Fibroblast of pulmonary artery (primary cell): ENCODE measurements at places on chromosomes 16 and 17.

GRCh38 chr17:67671493-67671892 lies 46.2 kb upstream of the NOL11 start:
- DNase-seq: no peak

GRCh38 chr16:58510776-58511628 lies 4.3 kb upstream of the SETD6 start:
- DNase-seq: no peak

- DNase-seq: peak; percentile 90
These were observed 46.3 kb downstream of the CCDC42 start for GRCh38 chr17:8698162-8698971.

GRCh38 chr16:15960124-15960971 lies 10.9 kb downstream of the ABCC1 start:
- peak; percentile 31 for DNase-seq

DNA sequence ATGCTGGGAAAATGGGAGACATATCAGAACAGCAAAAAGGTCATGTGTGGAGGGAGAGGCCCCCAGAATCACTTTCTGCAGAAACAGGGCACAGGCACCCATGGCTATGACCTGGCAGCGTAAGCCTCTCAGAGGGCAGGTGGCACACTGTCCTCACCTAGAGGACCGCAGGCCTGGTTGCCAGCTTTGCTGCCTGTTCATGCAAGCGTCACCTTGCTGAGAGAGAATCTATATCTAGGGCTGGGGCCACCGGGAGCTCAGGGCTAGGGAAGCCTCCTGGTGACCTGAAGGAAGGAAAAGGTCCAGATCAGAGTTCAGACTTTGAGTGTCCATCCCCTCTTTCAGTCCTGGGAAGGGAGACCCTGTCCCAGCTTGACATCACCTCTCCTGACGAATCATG lies 78.7 kb downstream of the GOSR1 start:
- no peak for DNase-seq

- DNase-seq: no peak
These were observed 18.5 kb downstream of the NGFR start for GRCh38 chr17:49513641-49514040.

- peak; percentile 45 for DNase-seq
These were observed 360.3 kb upstream of the KIF2B start for GRCh38 chr17:53462393-53462811.

- DNase-seq: no peak
These were observed 7.1 kb upstream of the LASP1NB start for GRCh38 chr17:38918129-38918913.

- DNase-seq: no peak
These were observed 7.3 kb downstream of the SYCE1L start for GRCh38 chr16:77206533-77206932.

DNA sequence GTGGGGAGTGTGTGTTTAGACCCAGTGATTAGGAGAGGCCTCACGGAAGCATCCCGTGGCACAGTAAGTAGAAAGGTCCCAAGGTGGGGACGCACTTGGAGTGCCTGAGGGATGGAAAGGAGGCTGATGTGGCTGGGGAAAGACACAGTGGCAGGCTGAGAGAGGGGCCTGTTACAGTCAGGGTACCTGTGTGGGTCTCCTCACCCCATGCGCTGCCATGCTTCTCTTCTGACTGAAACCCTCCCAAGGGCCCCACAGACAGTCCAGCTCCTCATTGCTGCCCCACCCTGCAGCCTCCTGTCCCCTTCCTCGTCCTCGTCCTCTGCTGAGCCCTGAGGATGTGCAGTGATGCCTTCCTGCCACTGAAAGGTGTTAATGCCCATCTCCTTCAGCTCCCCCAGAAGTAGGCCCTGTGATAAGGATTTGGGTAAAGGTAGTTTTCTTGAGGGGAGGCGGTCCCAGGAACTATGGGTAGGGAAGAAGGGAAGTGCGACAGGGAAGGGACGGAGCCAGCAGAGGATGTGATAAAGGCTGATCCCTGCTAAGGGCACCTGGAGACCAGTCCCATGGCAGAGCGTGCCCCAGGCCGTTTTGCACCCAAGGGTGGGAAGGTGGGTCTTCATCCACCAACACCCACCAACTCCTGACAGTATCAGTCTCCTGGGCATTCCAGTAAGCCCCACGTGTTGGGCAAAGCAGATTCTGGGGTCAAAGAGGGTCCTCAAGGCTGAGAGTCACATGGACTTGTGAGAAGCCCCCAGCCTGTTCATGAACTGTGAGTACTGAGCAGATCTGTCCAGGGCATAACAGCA lies 237.2 kb downstream of the GSG1L start:
- no peak for DNase-seq

DNA sequence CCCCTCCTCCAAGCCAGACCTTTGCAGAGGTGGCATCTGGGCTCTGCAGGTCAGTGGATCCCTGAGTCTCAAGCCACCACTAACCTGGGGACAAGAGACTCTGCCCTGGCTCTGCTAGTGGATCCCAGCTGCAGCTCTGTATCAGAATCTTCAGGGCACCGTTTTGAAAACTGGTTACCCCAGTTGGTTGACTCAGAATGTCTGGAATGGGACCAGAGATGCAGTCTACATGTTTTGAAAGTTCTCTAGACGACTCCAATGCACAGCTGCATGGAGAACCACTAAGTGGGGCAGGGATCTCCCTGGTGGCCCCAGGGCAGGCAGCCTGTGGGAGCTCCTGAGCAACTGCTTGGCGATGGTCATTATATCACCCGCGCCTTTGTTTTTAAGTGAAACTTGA lies 34.1 kb upstream of the ADORA2B start:
- no peak for DNase-seq
